NCI-H2171 treated with DMSO at 0.1 percent for 48 hours (cell line): ENCODE measurements at places on chromosomes 2 and 18.

GRCh38 chr18:9066358-9066757 is 36.1 kb upstream of the NDUFV2 start:
- DNase-seq, result no peak

DNA sequence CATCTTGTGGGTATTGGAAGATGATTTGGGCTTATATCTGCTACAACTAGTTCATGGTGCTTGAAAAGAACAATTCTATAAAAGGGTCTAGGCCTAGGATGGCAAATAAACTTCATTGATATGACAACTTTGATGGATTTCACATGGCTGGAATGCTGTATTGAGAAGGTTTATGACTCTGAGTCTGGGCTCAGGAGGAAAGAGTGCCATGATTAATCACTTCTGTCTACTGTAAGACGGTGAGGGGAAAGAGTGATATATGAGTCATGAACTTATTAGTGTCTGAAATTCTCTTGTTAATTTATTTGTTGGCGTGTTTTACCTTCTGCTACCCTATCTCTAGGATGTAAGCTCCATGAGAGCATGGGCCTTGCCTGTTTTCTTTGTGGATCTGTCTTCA is 17.0 kb upstream of the ADCYAP1 start:
- no peak for DNase-seq

DNA sequence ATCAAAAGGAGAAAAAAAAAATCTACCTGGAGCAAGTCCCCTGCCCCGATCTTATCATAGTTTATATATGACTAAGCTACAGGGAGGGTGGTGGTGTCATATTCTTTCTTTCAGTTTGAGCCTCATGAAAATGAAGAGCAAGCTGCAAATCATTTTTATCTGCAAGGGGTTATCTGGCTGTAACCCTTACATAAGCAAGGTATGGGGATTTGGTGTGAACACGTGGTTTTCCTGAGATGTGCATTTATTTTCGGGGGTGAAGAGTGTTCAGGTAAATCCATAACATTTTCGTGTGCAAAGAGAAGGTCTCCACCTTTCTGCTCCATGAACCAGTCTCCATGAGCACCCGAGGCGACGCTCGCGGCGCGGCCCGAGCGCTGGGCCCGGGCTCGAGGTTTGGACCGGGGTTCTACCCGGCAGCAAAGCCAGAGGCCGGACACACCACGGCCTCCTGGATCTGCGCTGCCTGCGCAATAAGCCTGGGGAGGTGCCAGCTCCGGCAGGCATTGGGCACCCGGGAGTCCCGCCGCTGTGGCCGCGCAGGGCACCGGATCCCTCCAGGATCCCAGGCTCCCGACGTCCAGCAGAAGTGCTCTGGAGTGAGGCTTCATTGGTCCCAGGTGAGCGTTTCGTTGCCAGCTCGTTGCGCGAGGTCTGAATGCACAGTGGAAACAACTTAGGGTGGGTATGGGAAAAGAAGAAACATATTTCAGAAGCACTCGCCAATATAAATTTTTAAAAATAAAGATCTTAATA is 36.1 kb upstream of the GPD2 start:
- peak; percentile 89 for DNase-seq

DNA sequence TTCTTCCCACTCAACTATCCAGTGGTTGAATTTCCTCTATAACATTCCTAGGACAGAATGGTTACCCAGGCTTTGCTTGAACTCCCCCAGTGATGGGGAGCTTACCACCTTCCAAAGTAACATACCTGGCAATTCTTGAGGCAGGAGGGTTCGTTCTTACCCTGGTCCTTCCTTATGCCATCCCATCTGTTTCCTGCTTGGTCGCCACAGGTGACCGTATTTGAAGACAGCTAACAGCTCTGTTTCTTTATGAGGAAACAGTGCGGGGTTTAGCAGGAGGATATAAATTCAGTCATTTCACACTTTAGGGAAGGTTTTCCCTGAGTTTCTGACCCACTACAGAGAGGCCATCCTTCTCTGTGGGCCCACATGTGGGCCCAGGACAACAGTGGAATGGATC is 42.6 kb downstream of the FOSL2 start:
- DNase-seq, result peak; percentile 33

GRCh38 chr2:211367711-211368110 is 811.3 kb downstream of the CPS1 start:
- DNase-seq, result no peak

DNA sequence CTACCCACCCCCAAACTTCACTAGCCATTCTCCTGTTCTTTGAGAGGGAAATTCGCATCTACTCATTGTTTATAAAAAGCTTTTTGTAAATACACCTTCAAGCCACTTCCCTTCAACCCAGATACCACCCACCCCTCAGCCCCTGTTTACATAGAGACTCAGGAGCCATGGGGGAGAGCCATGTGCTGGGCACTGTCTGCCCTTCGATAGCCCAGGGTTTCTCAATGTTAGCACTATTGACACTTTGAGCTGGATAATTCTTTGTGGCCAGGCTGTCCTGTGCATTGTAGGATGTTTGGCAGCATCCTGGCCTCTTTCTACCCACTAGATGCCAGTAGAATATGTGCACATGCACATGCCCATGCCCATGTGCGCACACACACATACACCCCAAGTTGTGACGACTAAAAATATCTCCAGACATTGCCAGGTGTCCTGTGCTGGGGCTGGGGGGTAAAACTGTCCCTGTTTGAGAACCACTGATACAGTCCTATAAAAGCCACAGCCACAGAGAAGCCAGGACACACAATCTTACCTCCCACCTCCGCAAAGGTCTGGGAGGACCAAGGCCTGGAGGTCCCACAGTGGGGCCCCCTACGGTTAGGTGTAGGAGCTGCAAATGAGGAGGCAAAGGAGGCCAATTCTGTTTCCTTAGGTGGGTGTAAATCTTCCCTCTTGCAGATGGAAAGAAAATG is 44.5 kb upstream of the ASPRV1 start:
- DNase-seq, result no peak

- DNase-seq, result no peak
Measured at GRCh38 chr18:56984731-56985130, 162.2 kb upstream of the BOD1L2 start.

DNA sequence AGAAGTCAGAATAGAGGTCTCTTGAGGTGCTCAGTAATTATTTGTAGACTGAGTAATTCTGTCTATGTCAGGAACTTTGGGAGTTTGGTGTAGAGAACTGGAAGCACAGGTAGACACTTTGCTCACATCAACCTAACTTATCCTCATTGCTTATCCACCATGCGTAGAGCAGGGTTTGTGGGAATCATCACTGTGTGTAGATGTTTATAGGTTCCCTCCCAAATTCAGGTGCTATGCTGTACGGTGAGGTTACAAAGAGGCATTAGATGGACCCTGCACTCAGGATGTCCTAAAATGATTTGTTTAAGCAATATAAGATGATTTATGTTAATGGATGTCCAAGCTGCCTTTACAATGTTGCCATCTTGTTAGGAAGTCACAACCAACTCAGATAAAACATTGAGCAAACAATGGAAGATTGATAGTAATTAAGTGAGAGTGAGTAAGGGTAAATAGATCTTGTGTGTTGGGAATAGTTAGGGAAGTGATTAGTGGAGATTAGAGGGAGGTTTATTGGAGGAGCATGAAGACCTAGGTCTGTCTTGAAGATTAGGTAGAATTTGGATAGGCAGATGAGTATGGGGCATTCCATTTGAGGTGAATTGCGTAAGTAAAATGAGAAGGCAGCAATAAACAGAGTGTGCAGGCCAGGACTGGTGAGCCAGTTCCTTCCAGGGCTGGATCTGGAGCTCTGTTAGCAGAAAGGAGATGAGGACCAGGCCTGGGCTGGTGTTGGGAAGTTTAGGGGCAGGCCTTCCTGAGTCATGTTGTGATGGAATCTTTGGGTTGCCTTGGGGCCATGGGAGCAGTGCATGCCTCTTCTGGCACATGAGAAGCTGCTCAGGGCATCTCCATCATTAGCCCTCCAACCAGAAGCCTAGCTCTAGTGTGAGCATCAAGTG is 12.1 kb downstream of the EPAS1 start:
- no peak for DNase-seq

DNA sequence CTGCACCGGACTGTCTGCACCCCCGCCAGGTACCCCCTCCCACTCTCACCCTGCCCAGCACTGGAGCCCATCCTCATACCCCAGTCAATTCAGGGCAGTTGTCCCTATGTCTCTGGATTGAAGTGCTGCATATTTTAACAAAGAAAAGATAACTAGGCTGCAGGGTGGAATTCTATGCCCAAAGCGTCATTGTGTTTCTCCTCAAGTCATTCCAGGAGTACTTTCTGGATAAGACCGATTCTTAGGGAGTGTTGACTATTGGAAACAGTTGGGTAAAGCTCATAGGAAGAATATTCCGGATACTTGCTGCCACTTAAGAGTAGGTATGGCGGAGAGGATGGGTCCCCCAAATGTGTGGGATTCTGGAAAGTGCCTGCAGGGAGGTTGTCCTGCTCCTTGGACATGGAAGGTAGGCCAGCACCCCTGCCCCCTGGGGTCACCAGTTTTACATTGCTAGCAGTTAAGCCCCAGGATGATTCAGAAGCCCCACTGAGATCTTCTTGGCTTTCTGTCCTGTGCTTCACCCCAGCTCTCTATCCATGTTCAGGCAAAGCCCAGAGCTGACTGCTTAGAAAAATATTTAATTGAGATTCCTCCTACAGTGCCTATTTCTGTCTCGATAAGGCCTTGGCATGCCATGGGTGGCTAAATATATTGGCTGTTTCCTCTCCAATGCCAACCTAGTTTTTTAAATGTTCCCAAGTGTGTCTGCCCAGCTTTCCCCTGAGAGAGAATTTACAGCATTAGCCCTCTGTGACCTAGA is 48.2 kb downstream of the RPL37A start:
- DNase-seq, result no peak

- no peak for DNase-seq
Measured at GRCh38 chr2:190838492-190838910, 42.1 kb upstream of the GLS start.

GRCh38 chr2:175017618-175018414 is 12.6 kb upstream of the CHN1 start:
- DNase-seq, result no peak

GRCh38 chr2:157782057-157782845 is 93.9 kb downstream of the ACVR1 start:
- DNase-seq, result no peak

- DNase-seq, result no peak
Measured at GRCh38 chr2:88236666-88237065, 66.5 kb downstream of the THNSL2 start.

- DNase-seq, result peak; percentile 32
Measured at GRCh38 chr2:200081236-200081635, 125.9 kb downstream of the MAIP1 start.

GRCh38 chr18:51537487-51537886 is 340.0 kb upstream of the MEX3C start:
- peak; percentile 53 for DNase-seq

GRCh38 chr2:240420206-240421104 is 15.0 kb upstream of the GPC1 start:
- no peak for DNase-seq

- DNase-seq, result no peak
Measured at GRCh38 chr2:66813976-66814375, 379.1 kb downstream of the MEIS1 start.

DNA sequence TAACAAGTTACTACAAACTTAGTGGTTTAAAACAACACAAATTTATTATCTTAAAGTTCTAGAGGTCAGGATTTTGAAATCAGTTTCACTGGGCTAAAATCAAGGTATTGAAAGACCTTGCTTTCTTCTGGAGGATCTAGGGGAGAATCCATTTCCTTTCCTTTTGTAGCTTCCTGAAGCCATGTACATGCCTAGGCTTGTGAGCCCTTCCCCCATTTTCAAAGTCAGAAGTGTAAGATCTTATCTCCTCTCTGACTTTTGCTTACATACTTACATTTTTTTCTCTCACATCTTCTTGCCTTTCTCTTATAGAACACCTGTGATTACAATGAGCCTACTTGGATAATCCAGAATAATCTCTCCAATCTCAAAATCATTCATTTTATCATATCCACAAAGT is 78.7 kb upstream of the MBOAT2 start:
- no peak for DNase-seq

DNA sequence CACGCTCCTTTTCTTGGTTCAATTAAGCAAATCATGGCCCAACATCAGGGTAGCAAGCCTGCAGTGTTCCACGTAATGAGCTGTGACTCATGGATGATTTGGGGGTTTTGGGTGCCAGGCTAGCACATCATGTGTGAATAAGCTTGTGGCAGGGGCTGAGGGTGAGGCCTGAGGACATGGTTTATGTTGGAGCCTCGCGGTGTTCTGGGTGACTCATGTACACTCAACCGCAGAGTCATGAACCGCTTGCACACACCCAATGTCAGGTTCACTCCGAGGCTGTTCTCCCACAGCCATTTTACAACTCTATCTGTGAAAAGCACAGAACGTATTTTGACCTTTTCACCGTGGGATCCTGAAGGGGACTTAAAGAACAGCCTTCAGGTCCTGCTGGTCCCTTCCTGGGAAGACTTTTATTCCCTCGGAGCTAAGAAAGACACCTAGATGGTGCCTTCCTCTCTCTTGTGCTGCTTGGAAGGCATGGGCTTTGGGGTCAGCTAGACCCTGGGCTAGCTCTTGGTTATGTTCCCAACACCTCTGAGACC is 139.9 kb upstream of the ZEB2 start:
- DNase-seq, result no peak

- no peak for DNase-seq
Measured at GRCh38 chr2:180507028-180507427, 473.4 kb upstream of the UBE2E3 start.

DNA sequence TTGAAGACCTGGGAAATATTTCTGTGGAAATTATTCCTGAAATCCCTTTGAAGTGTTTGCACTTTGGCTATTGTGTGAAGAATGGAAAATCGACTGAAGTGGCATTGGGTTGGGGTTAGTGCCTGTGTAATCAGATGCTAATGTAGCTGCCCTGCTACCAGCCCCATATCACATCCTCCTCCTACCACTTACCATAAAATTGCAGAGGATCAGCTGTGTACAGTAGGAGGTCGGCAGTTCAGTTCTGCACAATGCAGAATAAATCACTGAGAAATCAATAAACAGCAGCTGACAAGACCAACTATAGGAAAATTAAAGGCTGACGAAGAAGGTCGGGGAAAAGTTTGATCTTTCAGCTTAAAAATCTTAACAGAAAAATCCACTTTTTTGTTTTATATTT is 440.9 kb downstream of the PTPRM start:
- DNase-seq, result no peak
